NCI-H510A (cell line): ENCODE measurements at places on chromosomes 6 and 20.
A peak's percentile ranks its signal among the peaks of the same experiment; 100 is the strongest.

DNA sequence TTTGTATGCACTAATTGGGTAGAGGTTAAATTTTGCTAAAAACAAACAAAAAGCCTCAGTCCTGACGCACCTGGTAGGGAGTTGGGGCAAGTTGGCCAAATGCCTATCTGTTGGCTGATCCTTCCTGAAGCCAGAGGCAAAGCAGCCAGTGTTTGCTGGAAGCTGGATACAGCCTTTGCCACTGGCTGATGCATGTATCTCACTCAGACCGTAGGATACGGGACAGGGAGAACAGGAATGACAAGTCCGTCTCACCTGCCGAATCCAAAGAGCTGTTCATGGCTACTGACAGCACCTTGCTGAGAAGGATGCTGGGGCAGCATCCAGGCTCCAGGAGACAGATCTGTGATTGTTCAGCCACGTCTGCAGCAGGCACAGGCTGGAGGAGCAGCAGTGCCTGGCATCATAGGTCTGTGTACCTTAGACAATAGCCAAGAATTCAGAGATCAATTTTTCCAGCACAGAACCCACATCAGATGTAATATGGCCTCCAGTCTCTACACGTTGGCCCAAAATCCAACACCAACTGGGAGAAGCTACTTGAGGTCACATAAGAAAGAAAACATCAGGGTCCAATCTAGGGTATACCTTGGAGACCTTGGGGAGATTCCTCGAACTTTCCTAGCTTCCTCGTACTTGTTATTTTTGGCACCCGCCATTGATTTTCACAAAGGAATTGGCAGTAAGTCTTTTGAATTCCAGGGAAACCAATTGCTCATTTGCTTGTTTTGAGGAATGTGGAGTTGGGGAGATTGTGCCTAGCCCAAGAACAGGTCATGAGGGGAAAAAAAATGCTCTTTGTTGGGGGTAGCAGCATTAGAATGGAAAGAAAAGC lies 108.5 kb upstream of the ARMC2 start:
- no peak for DNase-seq

- no peak for DNase-seq
These were observed 2.7 kb downstream of the EPB41L2 start for GRCh38 chr6:131060311-131060710.

DNA sequence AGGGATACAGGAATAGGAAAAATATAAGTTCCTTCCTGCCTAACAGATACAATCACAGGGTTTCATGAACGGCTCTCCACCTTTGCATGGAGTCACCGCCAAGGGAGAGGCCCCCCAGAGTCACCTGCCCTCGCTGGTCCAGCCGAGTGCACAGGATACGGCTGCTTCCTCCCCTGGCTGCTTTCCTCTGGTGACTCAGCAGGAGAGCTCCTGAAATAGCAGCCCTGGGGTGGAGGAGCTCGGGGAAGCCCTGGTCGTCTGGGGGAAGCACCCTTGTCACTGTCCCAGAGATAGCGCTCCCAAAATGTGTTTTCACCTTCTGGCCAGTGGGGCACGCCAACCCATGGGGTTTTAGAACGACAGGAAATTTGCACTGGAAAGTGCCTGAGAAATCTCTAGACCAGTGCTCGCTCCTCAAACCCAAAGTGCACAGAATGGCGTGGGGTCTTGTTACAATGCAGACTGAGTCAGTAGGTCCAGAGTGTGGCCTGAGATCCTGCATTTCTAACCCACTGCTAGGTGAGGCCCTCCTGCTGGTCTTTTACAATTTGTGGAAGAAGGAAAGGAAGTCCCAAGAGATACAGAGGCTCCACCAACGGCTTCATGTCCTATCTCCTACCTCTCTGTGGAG lies 35.9 kb upstream of the FAM50B start:
- DNase-seq: peak; percentile 1

DNA sequence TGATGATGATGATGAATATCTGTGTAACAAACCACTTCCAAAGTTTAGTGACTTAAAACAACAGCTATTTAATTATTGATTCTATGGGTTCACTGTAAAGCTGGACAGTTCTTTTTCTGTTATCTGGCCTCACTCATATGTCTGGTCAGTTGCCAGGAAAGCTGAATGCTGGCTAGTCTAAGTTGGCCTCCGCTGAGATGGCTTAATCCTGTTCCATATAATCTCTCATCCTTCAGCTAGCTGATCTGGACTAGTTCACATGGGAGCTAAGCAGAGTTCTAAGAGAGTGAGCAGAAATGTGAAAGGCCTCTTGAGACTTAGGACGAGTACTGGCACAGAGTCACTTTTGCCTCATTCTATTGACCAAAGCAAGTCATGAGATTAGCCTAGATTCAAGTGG lies 334.7 kb upstream of the FLRT3 start:
- DNase-seq: no peak

GRCh38 chr6:35031611-35032529 lies 109.3 kb downstream of the TCP11 start:
- DNase-seq: no peak

DNA sequence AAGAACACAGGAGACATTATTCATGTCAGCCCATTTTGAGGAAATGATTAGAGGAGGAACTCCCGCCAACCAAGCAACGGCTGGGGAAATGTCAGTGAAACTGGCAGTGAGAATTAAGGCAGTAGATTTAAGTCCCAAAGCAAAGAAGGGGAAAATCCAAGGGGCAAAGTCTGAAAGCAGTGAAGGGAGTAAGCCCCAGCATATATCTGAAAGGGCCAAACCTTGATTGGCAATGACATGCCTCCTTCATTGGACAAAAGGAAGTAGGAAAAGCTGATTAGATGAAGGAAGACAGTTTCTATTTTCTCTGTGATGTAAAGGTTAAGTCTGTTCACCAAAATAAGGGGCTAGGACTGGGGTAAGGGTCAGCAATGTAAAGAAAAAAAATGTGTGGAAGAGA lies 190.3 kb downstream of the RNF144B start:
- DNase-seq: no peak

DNA sequence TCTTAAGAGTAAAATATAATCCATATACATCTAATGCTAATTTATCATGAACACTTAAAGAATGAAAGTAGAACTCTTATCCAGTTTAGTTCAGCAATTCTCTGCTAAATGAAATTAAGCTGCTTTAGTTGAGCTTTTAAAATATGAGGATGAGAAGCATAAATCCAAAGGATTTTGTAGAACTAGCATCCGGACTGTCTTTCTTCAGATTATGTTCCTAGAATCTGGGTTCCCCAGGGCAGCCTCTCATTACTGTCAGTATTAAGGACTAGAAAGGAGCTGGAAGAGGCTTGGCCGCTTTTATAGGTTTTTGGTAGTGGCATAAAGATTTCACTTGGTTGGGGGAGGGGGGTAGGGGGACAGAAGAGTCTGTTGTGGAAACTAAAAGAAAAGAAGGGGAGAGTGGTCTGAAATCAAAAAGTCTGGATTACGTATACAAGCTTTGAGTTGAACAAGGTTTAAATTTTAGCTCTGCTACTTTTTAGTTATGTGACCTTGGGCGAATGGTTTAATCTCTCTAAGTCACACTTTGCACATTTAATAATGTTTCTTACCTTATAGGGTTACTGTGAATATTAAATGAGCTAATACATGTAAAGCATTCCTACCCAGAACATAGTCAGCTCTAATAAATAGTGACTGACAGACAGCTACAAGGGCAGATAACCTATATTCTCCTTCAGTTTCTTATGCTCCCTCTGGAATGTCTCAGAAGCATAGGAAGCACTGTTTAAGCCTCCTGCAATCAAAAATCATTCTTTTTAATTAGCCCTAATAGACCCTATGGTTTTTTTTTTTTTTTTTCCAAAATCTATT lies 3.7 kb downstream of the SGK1 start:
- no peak for DNase-seq

DNA sequence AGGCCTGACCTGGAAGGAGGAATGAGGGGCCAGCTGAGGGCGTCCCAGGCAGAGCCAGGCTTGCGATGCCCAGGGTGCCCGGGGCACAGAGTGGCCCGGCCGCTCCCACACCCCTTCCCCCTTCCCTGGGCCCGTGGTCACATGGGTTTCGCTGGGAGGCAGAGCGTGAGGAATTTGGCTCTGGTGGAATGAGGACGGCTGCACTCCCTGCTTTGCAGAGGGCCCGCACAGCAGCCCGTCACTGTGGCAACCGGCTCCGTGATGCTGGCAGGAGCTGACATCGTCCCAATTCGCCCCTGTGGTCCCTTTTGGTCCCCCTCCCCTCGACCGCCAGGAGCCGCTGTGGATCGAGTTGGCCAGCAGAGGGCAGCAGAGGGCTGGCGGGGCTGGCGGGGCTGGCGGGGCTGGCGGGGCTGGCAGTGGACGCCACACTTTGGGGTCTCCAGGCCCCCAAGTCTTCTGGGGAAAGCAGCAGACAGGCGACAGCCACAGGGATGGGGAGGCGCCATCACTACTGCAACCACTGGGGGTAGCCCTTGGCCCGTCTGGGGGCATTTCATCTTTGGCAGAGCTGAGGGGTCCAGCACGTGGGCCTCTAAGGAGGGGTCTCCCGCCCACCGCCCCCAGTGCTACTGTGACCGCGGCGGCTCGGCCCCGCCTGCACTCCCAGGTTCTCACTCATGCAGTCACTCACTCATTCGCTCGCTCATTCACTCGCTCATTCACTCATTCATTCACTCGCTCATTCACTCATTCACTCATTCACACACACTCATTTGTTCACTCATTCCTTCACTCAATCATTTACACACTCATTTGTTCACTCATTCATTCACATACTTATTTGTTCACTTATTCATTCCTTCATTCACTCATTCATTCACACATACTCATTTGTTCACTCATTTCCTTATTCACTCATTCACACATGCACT lies 49.7 kb upstream of the BHLHE23 start:
- no peak for DNase-seq

DNA sequence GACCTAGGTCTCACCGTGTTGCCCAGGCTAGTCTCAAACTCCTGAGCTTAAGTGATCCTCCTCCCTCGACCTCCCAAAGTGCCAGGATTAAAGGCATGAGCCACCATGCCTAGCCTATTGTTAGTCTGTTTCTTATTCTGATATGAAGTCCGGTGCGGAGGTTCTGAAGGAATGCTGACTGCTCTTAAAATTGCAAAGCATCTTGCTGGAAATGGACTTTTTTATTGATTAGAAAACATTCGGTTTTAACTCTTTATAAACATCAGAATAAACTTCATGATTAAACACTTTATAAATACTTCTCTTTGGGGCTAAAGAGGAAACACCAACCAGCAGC lies 3.2 kb downstream of the TNFAIP3 start:
- DNase-seq: no peak

GRCh38 chr20:48076247-48076646 lies 291.0 kb upstream of the SULF2 start:
- no peak for DNase-seq

- DNase-seq: no peak
These were observed 17.9 kb downstream of the SLA2 start for GRCh38 chr20:36628076-36628475.

GRCh38 chr6:116165596-116165995 lies 39.7 kb upstream of the COL10A1 start:
- DNase-seq: no peak
